ENCODE measurements at places on chromosomes 7 and 10. TPM values are rescaled to one million over a fixed set of nuclear protein-coding genes. Genes with fewer than 3 reads are reported as not detected.

Gene SAMD9
- total RNA-seq, result 5.9 TPM

Gene OAT
- total RNA-seq, result 89.8 TPM

Gene DNA2
- 13.7 TPM for total RNA-seq

Gene TUBAL3
- total RNA-seq, result not detected

Gene ITIH5
- 2.0 TPM for total RNA-seq

Gene CTTNBP2
- total RNA-seq, result 2.4 TPM

Gene STRIP2
- 7.6 TPM for total RNA-seq

Gene CFAP46
- total RNA-seq, result not detected

Gene MAT1A
- 0.19 TPM for total RNA-seq

Gene OR6V1
- total RNA-seq, result not detected

Gene PPP1R17
- not detected for total RNA-seq

Gene CDK14
- total RNA-seq, result 14.5 TPM

Gene SRRM3
- 4.2 TPM for total RNA-seq

Gene TAS2R4
- total RNA-seq, result 0.05 TPM

Gene SFMBT2
- 6.2 TPM for total RNA-seq

Gene DMBT1
- 2.3 TPM for total RNA-seq

Gene FAM180A
- total RNA-seq, result not detected

Gene HOXA10
- 14.8 TPM for total RNA-seq

Gene RBP4
- total RNA-seq, result 1.0 TPM

Gene TLX1
- total RNA-seq, result not detected

Gene SLC16A9
- 0.87 TPM for total RNA-seq

Gene ENTPD1
- 0.08 TPM for total RNA-seq

Gene SLC39A12
- not detected for total RNA-seq

Gene CUBN
- 0.30 TPM for total RNA-seq

Gene SLC13A4
- not detected for total RNA-seq

Gene ABCA13
- 1.0 TPM for total RNA-seq

Gene ENKUR
- total RNA-seq, result 0.45 TPM

Gene CDH23
- 2.0 TPM for total RNA-seq

Gene DRGX
- total RNA-seq, result not detected

Gene PTF1A
- not detected for total RNA-seq

Gene TRIM50
- not detected for total RNA-seq

Gene SPDYE8
- not detected for total RNA-seq

Gene CPED1
- 0.88 TPM for total RNA-seq

Gene TBXAS1
- 24.0 TPM for total RNA-seq

Gene MGMT
- total RNA-seq, result 24.2 TPM

Gene AOC1
- total RNA-seq, result not detected

Gene PTPRZ1
- total RNA-seq, result 3.6 TPM
